ENCODE measurements at places on chromosomes 7 and 10. TPM values are rescaled to one million over a fixed set of nuclear protein-coding genes. Genes with fewer than 3 reads are reported as not detected.

The GIMAP5 gene
- 20.9 TPM for total RNA-seq

The OR2A7 gene
- total RNA-seq = 3.6 TPM

The AKR1C8 gene
- total RNA-seq = not detected

The FAS gene
- 58.8 TPM for total RNA-seq

The BTBD16 gene
- total RNA-seq = not detected

- no peak for DNase-seq
- H3K4me3 ChIP-seq = no peak overlapping the region
- H3K36me3 ChIP-seq = no peaks in the 10 kb centered on the region
- H3K27ac ChIP-seq = no peak overlapping the region
- peaks cover 10% of the 10 kb centered on the region for H3K4me1 ChIP-seq
Measured at GRCh38 chr10:1609648-1609970, 127.7 kb downstream of the ADARB2 start.

GRCh38 chr7:47458057-47458456 is 123.9 kb downstream of the TNS3 start:
- no peak overlapping the region for H3K27ac ChIP-seq
- peaks cover 22% of the 10 kb centered on the region for H3K4me1 ChIP-seq
- DNase-seq = peak; percentile 56
- no peak overlapping the region for H3K4me3 ChIP-seq
- H3K36me3 ChIP-seq = no peaks in the 10 kb centered on the region
- no peaks in the 10 kb centered on the region for H3K27me3 ChIP-seq

- DNase-seq = no peak
- no peaks in the 10 kb centered on the region for H3K4me1 ChIP-seq
- no peak overlapping the region for H3K27ac ChIP-seq
- H3K27me3 ChIP-seq = no peaks in the 10 kb centered on the region
Measured at GRCh38 chr7:88040694-88041093, 106.6 kb downstream of the ADAM22 start.

- H3K4me3 ChIP-seq = no peak overlapping the region
- peaks cover 5% of the 10 kb centered on the region for H3K36me3 ChIP-seq
Measured at GRCh38 chr10:74058071-74058470, 60.2 kb downstream of the VCL start.

- no peaks in the 10 kb centered on the region for H3K4me1 ChIP-seq
- no peak overlapping the region for H3K4me3 ChIP-seq
- no peak overlapping the region for H3K27ac ChIP-seq
- DNase-seq = no peak
Measured at GRCh38 chr7:145219461-145219860, 383.6 kb upstream of the TPK1 start.

DNA sequence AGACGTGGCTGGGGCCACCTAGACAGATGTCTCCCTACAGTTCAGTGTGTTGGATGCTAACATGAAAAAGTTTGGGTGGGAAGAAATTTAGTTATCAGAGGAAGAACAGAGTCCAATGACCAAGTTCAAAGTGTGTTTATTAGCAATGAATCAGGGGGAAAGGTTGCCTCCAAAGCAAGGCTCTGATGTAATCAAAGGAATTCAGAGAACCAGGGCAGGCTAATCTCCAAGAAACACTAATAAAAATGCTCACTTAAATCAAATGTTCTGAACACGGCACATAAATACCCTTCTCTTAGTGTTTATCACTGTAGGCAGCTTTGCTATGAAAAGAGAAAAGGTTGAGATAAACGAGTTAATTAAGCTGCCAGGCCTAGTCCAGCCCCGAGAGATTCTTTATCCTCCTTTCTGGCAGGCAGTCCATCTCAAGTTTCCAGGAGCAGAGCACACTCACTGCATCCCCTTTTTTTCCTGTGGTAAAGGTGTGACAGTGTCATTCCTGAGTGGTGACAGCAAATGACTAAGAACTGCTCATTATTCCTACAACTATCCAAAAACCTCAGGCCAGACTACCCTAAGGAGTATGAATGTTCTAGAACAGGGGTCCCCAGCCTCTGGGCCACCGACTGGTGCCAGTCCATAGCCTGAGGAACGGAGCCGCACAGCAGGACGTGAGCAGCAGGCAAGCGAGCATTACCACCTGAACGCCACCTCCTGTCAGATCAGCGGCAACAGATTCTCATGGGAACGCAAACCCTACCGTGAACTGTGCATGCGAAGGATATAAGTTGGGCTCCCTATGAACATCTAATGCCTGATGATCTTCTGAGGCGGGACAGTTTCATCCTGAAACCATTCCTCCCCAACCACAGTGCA is 66.9 kb upstream of the FHIP2A start:
- no peaks in the 10 kb centered on the region for H3K27me3 ChIP-seq
- no peak for DNase-seq
- no peaks in the 10 kb centered on the region for H3K4me1 ChIP-seq
- no peaks in the 10 kb centered on the region for H3K36me3 ChIP-seq

DNA sequence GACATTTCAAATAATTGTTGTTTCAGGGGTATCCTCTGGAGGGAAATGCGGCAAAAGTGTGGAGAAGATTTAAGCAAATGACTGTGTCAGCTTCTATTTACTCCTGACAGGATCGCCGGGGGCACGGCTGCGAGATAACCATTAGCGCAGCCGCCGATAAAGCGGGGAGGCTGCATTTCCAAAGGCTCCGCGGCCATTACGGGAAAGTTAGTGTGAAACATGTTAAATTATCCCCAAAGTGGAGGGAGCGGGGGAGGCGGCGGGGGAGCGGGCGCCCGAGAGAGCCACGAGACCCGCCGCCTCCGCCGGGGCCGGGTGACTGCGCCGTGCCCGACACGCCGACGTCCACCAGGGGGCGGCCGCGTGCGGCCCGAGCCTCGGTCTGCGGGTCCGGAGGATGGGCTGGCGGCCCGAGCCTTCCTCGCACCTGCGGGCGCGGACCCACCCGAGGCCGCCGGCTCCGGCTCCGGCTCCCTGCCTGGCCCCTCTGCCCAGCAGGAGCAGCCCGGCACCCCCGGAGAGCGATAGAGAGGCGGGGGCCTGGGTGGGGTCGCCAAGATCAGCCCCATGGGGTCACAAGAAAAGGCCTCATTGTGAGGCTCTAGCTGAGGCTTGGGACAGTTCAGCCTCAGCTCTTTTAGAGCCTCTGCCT is 74.4 kb upstream of the PAX2 start:
- H3K4me3 ChIP-seq = peak overlapping the region; percentile 9
- H3K27ac ChIP-seq = no peak overlapping the region
- DNase-seq = peak; percentile 45
- peaks cover 99% of the 10 kb centered on the region for H3K27me3 ChIP-seq

GRCh38 chr7:157291404-157292080 is 45.3 kb upstream of the DNAJB6 start:
- no peaks in the 10 kb centered on the region for H3K27me3 ChIP-seq
- no peaks in the 10 kb centered on the region for H3K4me1 ChIP-seq
- no peak for DNase-seq
- no peak overlapping the region for H3K4me3 ChIP-seq
- no peak overlapping the region for H3K27ac ChIP-seq
- no peaks in the 10 kb centered on the region for H3K36me3 ChIP-seq

All from stomach (tissue), 19 donors.